SK-MEL-5 (cell line): ENCODE measurements at places on chromosomes 7 and 10.

DNA sequence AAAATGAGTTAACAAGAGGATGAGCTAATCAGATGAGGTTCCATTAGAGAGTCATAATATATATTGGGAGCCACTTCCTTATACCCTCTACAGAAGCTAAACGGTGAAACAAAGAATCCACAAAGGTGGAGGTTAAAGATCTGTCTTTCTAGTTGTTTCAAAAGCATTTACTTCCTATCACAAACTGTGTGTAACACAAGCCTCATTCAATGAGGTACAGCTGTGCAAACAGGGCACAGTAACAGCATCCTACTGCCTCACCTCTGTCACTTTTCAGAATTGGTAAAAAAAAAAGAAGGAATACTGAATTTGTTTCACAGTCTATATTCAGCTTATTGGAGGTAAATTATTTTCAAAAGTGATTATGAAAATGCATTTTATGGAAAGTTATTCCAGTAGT is 128.7 kb downstream of the AGMO start:
- DNase-seq: no peak

DNA sequence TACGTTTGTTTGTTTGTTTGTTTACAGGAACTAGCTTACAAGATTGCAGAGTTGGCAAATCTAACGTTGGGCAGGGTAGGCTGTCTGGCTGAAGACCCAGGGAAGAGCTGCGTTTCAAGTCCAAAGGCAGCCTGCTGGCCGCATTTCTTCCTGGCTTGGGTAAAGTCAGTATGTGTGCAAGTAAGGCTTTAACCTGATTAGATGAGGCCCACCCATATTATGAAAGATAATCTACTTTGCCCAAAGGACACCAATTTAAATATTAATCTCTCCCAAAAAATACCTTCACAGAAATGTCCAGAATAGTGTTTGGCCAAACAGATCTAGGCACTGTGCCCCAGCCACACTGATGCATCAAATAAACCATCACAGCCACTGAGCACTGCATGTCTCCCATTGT is 228.9 kb upstream of the HABP2 start:
- no peak for DNase-seq

DNA sequence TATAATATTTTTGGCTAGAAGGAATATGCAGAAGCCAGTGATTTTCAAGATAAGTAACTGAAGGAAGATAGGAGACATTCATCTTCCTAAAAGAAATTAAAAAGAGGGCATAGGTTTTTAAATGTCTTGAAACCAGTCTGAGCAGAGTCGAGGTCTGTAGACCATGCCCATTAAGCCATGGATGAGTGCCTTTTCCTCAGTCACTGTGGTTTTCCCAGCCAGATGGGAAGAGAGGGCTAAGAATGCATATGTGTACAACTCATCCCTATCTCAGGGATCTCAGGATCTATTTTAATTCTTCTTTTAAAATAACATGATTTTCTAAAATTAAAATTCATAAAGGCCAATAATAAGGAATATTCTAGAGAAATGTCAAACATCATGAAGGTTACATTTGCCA is 112.8 kb downstream of the PPP1R3A start:
- no peak for DNase-seq

- DNase-seq: no peak
These were observed 27.7 kb downstream of the ZCCHC24 start for GRCh38 chr10:79417731-79418130.

- no peak for DNase-seq
These were observed 37.6 kb downstream of the ARHGAP21 start for GRCh38 chr10:24685958-24686540.

- DNase-seq: no peak
These were observed 165.2 kb upstream of the TMEM72 start for GRCh38 chr10:44745920-44746319.

DNA sequence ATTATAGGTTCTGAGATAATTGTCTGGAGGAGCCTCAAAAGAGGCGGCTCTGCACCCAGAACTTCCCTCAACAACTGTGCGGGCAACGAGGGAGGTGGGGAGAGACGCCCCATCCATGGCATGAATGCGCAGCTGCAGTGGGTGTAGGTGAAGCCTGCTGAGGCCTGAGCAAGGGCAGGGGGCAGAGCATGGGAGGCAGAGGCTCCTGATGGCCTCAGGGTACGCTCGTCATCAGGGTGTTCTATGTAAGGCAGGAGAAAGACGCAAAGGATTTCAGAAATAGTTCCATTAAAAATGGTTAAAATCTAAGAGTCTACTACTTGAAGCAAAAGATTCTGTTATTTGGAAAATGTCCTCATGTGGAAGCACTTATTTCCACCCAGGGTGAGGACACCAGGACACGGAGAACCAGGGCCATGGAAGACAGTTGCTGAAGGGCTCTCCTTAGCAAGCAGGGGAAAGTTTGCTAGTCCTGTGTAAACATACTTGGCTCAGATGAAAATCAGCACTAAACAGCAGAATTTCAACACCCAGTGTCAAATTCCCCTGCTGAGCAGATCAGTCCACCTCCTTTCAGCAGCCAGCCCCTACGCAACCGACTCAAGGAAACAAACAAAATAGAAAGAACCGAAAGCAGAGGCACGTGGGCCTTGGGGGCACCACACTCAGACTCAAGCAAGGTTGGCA is 18.9 kb downstream of the INSIG1 start:
- no peak for DNase-seq

DNA sequence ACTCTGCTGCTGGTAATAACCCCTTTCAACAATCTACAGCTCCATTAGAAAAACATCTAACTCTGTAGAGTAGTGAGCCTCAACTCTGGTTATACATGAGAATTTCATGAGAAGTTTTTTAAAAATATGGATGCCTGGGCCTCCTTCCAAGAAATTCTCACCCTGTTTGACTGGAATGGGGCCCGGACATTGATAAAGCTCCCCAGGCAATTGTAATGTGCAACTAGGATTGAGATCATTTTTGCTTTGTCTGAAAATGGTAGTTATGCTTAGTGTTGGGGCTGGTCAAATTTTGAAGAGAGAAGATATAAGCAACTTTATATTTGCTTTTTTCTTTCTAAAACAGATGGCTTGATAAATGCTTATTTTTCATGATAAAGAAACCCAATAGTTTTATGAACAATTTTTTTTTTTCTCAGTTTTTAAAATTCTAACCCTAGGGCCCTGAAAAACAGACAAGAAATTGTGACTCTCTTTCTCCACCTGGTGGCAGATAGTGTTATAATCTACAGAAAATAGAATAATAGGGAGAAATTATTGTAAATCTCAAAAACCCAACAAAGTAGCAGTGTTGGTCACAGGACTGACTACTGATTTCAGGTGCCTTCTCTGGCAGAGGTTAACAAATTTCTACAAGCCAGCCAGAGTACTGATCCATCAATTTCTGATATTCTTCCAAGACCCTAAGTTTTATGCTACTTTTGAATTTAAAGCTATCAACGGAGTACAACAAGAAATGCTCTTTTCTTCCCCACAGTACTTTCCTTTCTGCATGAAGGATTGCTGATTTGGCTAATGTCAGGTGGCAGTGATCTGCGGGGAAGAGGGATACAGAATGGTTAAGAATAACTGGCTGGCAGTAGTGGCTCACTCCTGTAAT is 174.8 kb downstream of the DKK1 start:
- DNase-seq: peak; percentile 59

- DNase-seq: no peak
These were observed 336.8 kb downstream of the PLXNA4 start for GRCh38 chr7:132239422-132239994.

DNA sequence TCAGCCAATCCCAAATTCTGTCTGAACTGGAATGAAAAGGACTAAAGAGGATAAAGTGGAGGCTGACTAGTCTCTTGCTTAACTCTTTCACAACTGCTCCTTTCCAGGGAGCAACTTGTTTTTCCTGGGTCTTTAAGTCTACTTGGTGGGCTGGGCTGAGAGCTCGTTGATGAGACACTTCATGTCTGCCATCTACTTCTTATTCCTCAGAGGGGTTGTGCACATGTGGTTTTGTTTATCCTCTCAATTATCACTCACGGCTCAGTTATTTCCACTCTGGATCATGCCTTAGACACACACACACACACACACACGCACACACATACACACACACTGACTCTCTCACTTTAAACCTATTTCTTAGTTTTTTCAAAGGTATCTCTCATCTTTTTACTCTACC is 298.6 kb upstream of the MTPN start:
- DNase-seq: no peak

GRCh38 chr7:6290319-6290741 is 17.9 kb upstream of the CYTH3 start:
- no peak for DNase-seq

DNA sequence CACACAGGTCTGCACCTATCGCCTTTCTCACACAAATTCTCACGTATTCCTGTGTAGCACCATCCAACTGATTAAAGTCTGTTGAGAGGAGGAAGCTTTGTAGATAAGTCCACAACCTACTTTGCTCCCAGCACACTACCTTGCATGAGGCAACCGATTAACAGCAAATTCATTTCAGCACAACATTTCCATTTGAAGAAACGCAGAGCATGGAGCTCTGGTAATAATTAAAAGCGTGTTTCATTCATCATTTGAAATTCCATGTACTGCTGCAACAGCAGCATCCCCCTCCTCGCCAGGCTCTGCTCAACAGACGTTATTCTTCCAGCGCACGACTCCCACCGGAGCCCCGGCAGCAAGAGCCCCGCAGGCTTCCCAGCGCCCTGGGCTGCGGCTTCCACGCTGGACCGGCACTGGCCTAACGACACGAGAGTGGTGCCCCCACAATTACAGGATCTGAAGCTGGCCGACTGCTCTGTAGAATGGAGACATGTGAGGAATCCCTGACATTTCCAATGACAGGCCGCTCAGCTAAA is 118.8 kb downstream of the DIP2C start:
- DNase-seq: no peak

- peak; percentile 90 for DNase-seq
These were observed 83.9 kb downstream of the CXCL12 start for GRCh38 chr10:44300666-44301649.

- DNase-seq: no peak
These were observed 3.7 kb downstream of the WNT2 start for GRCh38 chr7:117319181-117319580.

DNA sequence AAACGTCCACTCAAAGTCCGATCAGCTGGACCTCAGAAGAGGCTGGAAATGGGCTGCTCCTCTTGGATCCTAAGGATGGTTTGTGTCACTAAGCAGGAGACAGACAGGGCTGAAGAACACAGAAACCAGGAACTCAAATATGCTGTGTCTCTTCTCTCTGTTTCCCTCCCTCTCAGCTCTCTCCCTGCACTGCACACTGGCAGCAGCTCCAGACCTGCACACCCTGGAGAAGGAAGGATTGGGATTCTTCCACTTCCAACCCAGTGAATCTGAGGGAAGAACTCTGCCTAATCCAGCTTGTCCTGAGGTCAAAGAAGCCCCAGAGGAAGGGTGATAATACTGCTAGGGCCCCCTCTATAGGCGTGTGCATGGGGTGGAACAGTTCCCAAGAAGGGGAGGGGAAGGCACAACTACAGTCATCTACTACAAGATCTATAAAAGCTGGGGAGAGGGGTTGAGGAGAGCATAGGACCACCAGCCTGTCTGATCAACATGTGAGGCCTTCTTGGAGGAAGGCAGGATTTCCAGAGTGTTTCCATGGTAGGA is 22.7 kb upstream of the ZCCHC24 start:
- no peak for DNase-seq

- DNase-seq: no peak
These were observed 1264.1 kb upstream of the AUTS2 start for GRCh38 chr7:68334216-68334615.

- DNase-seq: no peak
These were observed 20.4 kb downstream of the PARP12 start for GRCh38 chr7:140042386-140042670.

- DNase-seq: no peak
These were observed 229.3 kb downstream of the AUTS2 start for GRCh38 chr7:69827558-69827957.

DNA sequence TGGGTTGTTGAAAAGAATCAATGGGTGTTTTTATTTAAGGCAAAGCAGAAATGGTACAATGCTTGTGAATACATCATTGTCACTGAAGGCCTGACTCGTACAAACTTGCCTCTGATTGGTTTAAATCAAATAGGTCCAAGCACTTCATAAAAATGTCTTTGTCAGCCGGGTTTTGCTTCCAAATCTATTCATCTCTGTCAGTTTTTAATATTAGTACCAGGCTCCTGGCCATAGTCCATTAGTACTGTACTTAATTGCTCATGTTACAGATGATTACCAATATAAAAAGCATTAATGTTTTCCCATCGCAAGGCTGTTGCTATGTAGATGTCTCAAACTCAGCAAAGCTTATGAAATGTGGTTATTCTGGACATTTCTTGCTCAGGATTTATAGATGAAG is 171.9 kb downstream of the ARID5B start:
- DNase-seq: peak; percentile 49

DNA sequence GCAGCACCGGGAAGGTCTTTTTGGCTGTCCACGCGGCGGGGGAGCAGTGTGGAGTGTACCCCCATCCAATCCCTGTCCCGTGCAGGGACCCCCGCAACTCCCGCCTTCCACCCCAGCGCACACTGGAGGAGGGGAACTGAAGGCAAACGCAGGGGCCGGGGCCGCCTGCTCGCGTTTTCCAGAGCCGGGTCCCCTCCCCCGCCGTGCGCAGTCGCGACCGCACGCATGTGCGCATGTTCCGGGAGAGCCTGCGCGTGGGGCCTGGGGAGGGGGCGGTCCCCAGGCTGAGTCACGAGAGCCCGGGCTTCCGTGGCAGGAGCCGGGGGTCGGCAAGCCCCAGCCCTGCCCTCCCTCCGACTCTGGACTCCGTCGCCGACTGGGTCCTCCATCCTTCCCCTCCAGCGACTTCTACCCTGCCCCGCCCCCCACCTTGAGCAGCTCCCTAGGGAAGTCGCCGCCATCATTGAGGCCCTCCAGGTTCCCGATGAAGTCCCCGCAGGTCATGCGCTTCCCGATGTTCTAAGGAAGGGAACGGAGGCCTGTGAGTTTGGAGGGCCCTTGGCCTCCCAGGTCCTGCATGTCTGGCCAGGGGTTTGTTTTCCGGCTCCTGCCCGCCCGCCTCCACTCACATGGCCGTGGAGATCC is 8.0 kb downstream of the PSD start:
- no peak for DNase-seq

- DNase-seq: no peak
These were observed 94.3 kb downstream of the ZEB1 start for GRCh38 chr10:31413325-31413724.

GRCh38 chr10:34859170-34859569 is 44.1 kb upstream of the PARD3 start:
- no peak for DNase-seq
